Activated CD8-positive, alpha-beta memory T cell treated with anti-CD3 and anti-CD28 coated beads, Interleukin-2, amount 50 U/mL, for 4 hours (primary cell): ENCODE measurements at places on chromosomes 1 and 21.

DNA sequence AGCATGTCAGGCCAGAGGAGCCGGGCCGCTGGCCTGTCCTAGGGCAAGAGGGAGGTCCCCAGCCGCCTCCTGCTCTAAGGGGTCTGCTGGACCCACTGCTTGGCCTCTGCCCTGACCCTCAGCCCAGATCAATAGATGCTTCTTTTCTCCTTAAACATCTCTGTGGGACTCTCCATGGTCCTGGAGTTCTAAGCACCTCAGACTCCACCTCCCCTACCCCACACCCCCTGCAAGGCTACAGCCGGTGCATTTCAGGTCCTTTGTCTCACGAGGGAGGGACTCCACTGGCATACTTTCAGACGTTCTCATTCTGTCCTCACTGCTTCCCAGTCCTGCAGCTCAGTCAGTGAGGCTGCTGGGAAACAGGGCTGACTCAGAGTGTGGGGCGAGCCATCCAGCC, 11.0 kb downstream of the CNTN2 start:
- no peak for DNase-seq

DNA sequence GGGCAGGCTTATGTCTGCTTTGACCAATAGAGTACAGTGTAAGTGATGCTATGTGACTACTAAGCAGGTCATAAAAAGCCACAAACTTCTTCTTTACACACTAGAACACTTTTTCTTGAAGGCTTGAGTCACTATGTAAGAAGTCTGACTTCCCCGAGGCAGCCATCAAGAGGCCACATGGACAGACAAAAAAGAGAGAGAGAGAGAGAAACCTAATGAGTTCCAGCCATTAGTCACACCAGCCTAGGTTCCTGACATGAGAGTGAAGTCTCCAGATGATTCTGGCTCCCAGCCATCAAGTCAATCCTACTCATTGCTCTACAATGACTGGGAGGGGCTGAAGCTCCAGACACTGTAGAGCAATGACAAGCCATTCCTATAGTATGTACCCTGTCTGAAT, 101.4 kb downstream of the LHX9 start:
- DNase-seq = no peak

- no peak for DNase-seq
Observed at GRCh38 chr1:115453666-115454065, 115.6 kb upstream of the NGF start.

GRCh38 chr1:212410231-212410820, 4.4 kb downstream of the PACC1 start:
- no peak for DNase-seq

- DNase-seq = no peak
Observed at GRCh38 chr1:2111674-2112035, 61.4 kb downstream of the PRKCZ start.

- DNase-seq = no peak
Observed at GRCh38 chr21:42722153-42722552, 68.7 kb downstream of the PDE9A start.

GRCh38 chr1:198444792-198445191, 95.7 kb downstream of the ATP6V1G3 start:
- DNase-seq = no peak

GRCh38 chr21:33113131-33113530, 43.2 kb downstream of the OLIG1 start:
- DNase-seq = no peak

DNA sequence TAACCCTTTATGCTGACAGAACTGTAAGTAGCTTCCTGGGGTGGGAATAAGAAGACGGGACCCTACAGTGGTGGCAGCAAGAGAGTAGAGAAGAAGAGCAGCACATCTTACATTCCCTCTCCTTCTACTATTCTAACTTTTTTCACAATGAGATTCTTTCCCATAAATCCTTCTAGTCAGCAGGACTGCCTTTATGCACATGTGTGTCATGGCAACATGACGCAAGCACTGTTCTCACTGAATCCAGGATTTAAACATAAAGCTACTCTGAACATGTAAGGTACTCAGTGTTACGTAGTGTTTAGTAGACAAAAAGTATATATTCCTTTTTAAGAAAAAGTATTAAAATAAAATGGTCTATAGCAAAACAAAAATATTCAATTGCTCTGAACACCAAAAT, 309.7 kb upstream of the LYPLAL1 start:
- DNase-seq = no peak

- DNase-seq = no peak
Observed at GRCh38 chr1:61472876-61473275, 252.1 kb downstream of the TM2D1 start.

- DNase-seq = no peak
Observed at GRCh38 chr1:157956732-157957131, 36.7 kb upstream of the KIRREL1 start.

- no peak for DNase-seq
Observed at GRCh38 chr1:56441601-56442000, 137.8 kb downstream of the PLPP3 start.

DNA sequence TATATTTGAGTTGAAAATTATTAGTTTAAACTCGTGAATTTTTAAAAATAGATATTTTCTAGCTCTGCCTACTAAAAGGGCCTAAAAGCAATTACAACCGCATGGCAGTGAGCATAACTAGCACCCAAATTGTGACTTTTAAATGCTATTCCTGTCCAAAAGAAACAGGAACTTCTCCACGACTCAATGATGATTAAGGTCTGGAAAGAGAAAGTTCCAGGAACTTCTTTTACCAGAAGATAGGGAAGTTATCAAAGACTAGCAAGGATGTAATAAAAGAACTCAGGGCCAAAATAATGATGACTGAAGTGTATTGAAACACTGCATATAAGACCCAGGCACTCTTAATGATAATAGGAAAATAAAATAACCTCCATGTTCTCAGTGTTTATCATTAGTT, 313.0 kb downstream of the PLPP3 start:
- no peak for DNase-seq

DNA sequence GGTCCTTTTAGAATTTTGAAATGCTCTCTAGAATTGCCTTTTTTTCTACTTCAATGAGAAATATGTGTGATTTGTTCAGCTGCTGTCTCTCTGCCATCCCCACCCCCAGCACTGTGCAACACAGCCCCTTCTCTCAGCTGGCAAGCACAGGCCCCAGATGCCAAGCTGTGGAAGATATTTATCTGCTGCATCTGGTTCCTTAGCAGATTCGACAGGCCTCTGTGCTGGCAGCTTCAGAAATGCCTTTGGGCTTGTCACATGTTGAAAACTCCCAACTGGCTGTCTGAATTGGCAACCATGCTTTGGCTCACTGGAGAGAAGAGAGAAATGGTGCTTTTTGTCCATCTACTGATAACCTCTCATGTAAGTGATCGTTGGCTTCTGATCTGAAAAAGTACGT, 206.7 kb upstream of the C1orf87 start:
- no peak for DNase-seq

GRCh38 chr21:41068496-41068895, 99.5 kb upstream of the BACE2 start:
- DNase-seq = no peak
